ENCODE measurements at places on chromosomes 2 and 18. TPM values are rescaled to one million over a fixed set of nuclear protein-coding genes. Genes with fewer than 3 reads are reported as not detected.

Gene SALL3
- not detected for total RNA-seq

Gene ACMSD
- not detected for total RNA-seq

Gene SLC19A3
- total RNA-seq, result 1.6 TPM

Gene MOGAT1
- not detected for total RNA-seq

Gene MARCO
- total RNA-seq, result not detected

Gene UGT1A4
- total RNA-seq, result not detected

Gene SPEG
- 12.6 TPM for total RNA-seq

Gene TNFAIP6
- 0.84 TPM for total RNA-seq

Gene PROKR1
- total RNA-seq, result not detected

Gene ST8SIA3
- total RNA-seq, result not detected

Gene CNDP2
- 26.7 TPM for total RNA-seq

Gene ADD2
- total RNA-seq, result 13.3 TPM

Gene SERPINB4
- total RNA-seq, result not detected

Data from MG63 (cell line).